Sigmoid colon (tissue), 7 donors: ENCODE measurements at places on chromosomes 5 and 9.

DNA sequence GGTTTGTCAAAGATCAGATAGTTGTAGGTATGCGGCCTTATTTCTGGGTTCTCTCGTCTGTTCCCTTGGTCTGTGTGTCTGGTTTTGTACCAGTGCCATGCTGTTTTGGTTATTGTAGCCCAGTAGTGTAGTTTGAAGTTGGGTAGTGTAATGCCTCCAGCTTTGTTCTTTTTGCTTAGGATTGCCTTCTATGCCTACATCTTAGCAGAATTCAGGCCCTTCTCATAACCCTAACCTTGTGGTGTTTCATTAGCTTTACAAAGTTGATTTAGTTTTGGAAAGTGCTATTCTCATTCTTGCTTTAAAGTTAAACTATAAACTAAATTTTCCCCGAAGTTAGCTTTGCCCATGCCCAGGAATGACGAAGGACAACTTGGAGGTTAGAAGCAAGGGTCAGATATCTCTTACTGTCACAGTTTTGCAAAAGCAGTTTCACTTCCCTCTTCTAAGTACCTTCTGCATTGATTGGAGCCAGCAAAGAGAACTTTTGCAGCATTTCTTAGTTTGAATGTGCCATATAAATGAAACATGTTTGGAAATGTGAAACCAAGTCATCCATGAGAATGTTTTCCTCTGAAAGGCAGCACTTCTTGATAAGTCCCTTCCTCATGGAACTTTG lies 274.3 kb upstream of the DMRT1 start:
- no peak for DNase-seq

DNA sequence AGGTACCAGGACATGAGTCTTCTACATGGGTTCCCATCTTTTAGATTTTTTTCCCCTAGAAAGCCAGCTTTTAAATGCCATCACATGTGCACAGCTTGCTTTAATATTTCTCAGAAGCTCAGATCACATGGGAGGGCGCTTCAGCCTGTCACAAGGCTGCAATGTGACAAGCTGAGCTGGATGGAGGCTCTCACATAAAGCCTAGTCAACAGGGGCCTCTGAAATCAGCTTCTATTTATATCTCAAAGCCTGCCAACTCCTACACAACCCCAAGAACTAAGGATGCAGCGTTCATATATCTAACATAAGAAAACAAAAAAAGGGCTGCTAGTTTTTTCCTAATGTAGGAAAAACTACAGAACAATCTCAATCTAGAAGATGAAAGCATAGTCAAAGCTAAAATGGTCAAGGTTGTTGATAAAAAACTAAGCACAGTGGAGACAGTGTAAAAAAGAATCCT lies 2.3 kb downstream of the ZFAND5 start:
- DNase-seq: peak; percentile 88

- DNase-seq: no peak
These were observed 177.4 kb upstream of the GLRA1 start for GRCh38 chr5:152102057-152102456.

DNA sequence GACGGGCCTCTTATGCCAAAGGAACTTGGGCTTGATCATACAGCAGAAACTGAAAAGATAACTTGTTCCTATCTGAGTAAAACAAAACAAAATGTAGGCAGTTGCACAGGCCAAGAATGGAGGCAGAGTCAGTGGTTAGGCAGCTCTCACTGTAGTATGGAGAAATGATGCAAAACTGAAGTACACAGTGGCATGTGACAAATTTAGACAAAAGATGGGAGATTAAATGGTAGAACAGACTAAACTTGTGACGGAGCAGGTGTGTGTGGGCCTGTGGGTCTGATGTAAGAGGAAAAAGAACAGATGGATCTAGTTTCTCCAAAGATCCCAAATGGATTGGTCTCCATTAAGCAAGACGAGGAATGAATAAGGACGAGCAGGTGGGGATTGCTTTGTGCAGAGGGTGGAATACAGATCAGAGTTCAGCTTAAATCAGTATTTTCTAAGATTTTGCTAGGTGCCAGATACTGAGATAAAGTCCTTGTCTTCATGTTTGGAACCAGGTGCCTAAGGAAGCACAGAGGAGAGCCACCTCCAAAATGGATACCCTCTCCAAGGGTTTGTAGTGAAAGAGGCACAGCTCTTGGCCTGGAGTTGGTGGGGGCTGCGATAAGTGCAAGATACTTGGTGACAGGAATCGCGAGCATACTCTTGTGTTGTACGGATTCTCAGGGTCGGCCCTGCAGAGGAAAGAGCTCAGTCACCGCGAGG lies 722 bp upstream of the DCP2 start:
- DNase-seq: no peak

DNA sequence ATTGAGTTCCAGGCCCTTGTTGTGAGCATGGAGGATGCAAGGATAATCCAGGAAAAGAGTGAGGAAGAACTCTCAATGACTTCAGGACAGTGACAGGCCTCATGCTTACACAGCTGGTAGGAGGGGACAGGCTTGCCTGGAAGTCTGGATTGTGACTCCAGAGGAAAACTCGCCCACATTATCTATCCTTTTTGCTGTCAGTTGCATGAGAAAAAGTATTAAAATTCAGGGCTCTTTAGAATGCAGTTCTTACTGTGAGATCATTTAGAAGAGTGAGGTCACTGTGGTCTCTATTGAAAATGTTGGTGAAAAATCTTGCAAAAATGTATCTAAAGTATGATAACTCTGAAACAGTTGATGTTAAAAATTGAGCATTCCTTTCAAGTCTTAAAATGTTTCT lies 30.5 kb downstream of the NTRK2 start:
- no peak for DNase-seq

DNA sequence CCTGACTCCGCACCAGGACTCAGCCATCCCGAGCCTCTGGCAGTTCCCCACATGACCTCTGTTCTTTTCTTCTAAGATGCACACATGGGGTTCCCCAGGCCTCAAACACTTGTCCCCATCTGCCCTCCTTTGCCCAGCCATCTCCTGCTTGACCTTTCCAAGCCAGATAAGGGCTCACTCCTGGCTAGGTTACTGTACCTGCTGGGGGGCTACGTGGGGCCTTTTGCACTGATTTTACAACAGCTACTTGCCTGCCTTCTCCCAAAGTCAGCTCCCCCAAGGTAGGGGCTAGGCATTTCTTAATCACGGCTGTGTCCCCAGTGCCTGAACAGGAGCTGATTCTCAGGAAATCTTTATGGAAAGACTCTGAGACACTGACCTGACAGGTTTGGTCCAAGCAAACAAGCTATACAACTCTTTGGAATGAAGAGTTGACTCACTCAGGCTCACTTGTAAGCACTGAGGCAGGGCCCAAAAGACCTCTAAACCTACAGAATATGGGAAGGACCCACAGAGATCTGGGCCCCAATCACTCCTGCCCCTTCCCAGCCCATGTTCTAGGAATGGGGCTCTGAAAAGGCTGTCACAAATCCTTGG lies 2.5 kb downstream of the MACROH2A1 start:
- DNase-seq: no peak

DNA sequence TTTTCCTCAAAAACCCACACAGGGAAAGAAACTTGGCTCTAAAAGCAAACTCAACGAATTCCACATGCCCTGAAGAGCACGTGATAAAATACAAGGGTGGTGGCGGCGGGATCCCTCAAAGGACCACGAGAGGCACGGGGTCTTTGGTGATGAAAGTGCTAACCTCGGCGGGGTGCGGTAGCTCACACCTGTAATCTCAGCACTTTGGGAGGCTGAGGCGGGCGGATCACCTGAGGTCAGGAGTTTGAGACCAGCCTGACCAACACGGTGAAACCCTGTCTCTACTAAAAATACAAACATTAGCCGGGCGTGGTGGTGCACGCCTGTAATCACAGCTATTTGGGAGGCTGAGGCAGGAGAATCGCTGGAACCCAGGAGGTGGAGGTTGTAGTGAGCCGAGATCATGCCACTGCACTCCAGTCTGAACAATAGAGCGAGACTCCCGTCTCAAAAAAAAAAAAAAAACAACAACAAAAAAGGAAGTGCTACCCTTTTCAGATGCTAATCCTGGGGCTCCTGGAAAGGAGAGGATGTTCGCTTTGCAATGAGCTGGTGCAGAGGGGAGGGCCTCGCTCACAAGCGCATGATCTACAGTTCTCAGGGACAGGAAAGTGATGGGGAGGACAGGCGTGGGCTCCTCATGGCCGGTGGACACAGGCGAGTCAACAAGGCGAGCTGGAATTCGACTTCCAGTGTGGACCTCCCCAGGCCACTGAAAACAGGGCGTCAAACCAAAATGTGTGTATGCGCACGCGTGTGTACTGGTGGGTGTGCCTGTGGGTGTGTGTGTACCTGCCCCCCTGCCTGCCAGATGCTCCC lies 54.1 kb downstream of the USP20 start:
- DNase-seq: no peak

DNA sequence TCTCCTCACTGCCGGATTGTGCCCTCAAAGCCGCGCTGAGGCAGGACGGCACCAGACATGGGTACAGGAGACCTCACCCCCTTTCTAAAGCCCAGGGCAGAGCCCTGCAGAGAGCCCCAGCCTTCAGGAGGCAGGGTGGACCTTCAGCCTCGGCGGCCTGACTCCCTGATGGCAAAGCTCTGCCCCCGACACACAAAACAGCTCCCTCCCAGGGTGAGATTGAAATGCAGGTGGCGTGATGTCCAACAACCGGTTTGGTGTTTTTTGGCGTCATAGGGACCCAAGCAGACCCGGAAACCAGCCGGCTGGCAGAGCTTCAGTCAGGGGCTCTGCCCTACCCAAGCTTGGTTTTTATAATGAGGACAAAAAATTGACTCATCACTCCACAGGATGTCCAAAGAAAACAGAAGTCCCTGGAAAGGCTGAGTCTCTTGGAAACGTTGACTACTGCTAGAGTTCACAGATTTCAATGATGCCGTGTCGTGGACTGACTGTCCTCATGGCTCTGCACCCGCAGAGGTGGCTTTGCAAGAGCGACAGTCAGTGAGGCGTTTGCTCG lies 275.2 kb upstream of the IRX1 start:
- peak; percentile 48 for DNase-seq

DNA sequence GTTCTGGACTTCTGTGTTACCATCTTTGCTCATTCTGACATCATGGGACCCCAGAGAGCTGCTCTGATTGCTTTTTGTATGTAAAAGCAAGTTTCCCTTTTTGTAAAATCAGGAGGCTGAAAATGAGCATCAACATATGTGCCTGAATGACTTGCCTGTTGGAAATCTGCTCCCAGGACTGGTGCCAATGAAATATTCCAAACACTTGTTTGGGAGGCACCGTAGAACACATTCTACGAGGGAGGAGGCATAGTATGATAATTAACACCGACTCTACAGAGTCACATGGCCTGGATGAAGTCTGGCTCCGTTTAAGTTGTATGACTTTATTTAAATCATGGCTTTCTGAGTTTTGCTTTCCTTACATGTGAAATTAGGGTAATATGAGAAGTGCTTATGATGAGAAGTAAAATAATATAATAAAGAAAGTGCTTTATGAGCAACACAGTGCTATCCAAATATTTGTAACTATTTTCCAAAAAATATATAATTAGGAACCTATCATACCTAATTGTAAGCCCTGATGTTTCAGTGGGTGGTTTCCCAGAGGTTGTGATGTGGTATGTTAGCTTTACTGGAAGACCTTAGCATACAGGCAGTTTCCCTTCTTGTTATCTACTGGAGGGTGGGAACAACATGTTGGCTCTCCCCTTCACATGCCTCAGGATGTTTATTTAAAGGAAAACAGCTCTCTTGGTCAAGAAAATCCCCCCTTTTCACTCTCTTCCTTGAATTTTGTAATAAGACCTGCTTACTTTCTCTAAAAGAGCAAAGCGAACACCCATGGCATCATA lies 238.1 kb downstream of the FBXL7 start:
- no peak for DNase-seq
